ENCODE measurements at places on chromosomes 12 and 14. TPM values are rescaled to one million over a fixed set of nuclear protein-coding genes. Genes with fewer than 3 reads are reported as not detected.

The ADSS1 gene
- 9.6 TPM for total RNA-seq

The LAG3 gene
- total RNA-seq: not detected

The KRT75 gene
- not detected for total RNA-seq

The PPP1R1A gene
- not detected for total RNA-seq

The PAX9 gene
- total RNA-seq: 0.12 TPM
